OCI-LY7 (cell line): ENCODE measurements at places on chromosomes 5 and 9.
A peak's percentile ranks its signal among the peaks of the same experiment; 100 is the strongest.

DNA sequence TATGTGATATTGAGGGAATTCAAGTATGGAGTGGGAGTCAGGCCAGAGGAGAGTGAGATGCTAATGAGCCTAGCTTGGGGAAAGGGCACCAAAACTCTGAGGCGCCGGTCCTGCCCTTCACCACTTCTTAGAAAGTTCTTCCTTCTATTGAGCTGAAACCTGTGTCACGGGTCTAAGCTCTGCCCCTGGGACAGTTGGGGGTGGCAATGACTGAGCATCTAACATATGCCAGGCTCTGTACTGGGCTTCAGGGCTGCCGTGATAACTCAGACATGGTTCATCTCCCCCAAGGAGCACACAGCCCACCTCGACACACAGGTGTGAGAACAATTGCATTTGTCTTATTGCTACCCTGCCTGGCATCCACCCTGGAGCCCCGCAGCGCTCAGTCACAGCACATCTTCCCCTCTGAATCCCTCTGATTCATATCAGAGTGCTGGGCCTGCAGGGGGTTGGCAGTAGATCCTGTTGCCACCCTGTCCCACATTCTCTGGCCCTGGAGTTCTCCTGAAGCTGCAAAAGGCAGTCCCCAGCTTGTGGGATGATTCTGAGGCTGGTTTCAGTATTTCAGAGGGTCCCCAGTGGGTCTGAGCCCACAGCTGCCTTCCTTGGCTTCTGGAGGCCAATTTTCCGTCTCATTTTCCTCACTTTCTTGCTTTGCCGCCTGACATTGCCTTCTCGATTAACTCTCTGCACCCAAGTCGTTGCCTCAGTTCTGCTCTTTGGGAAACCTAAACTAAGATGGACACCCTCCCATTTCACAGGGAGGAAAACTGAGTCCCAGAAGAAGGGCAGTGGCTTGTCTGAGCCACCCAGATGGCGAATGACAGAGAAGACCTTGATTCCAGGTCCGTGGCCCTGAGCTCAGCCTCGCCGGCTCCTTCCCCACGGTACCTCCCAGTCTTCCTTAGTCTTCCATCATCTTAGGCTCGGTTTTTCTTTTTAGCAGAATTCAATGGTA lies 42.5 kb downstream of the ALG2 start:
- DNase-seq = no peak

DNA sequence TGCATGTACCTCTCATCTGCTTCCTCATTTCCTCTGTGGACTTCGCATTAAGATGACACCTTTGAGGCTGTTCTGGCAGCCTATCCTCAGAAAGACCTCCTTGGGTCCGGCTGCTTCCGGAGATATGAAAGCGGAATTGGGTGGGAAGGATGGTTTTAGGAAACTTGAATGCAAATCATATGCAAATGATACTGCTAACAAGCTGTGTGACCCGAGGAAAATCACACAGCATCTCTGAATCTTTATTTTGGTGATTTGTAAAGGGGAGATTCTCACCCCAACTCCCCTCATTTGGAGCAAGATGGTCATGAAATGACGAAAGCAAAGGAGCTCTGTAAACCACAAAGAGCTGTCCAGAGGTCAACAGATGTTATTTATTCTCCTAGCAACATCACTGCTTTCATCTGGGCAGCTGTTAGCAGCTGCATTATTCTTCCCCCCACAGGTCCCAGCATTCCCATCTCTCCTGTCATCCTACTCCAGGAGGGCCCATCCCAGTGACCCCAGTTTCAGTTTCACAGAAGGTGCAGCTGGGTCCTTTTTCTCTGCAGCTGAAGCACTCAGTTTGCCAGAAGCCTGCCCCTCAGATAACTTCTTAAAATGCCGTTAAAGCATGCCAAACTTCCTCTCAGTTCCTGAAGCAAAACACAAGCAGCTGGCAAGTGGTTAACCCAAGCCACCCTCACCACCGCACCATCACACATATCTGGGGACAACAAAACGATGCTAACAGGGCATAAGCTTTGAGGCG lies 269.5 kb downstream of the SEC61B start:
- DNase-seq = no peak

GRCh38 chr5:134003817-134004625 lies 754 bp downstream of the VDAC1 start:
- DNase-seq = peak; percentile 65

- no peak for DNase-seq
Observed at GRCh38 chr5:1702318-1702717, 97.3 kb downstream of the MRPL36 start.

DNA sequence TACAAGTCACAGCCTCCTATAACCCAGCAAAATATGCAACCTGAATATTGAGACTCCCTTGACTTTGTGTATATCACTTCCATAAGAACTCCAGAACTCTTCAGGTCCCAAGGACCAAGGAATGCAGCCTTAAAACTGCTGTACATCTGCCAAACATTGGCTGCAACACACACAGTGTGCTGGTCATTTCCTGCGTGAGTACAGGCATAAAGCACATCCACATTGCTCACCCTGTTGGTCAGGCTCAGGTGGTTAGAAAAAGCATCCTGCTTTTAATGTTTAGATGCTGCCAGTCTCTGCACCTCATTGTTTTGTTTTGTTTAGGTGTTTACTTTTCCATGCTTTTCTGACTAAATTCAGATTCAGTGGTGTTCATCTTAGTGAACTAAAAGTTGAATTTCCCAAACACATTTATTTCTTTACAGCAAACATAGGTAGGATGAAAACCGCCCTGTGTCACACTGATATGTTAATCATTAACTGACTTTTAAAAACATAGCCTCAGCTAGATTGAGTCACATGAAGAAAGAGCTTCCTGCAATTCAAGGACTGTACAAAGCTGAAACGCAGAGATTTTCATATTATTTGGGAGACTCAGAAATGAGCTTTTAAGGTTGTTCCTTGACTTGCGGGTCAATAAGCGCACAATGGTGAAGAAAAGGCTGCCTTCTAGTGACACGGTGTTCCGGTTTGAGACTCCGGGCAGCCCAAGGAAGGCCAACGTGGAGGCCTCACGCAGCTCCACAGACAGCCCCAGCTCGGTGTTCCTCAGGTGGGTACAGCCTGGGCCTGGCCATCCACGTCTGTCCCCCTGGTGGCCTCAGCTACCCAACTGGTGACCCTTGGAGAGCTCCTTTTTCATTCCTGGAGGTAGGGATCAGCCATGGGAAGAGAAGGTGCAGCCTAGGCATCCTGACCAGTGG lies 52.2 kb upstream of the GRAMD2B start:
- no peak for DNase-seq

- DNase-seq = no peak
Observed at GRCh38 chr5:5572976-5573797, 150.7 kb downstream of the ICE1 start.

DNA sequence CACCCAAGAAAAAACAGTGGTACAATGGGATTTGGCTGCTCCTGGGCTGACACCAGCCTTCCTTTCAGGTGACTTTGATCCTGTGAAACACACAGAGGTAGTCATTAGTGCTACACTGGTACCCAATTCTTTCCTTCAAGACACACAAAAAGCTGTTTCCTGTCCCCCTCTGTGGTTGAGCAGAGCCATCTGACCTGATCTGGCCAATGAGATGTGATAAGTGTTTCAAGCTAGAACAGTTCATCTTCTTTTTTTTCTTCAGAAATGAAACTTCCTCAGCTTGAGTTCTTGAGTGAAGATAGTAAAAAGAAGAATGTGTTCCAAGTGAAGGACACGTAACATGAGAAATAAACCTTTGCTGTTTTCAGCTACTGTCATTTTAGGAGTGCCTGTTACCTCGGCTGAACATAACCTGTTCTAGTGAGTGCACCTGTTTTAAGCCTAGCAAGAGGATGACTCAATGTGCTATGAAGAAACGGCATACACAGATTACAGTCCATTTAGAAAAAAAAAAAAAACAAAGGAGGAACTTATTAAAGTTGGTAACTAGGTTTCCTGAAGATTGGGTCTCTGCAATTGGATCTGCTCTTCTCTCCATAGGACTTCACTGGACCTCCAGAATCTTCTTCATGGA lies 287.8 kb downstream of the GAS1 start:
- DNase-seq = no peak

DNA sequence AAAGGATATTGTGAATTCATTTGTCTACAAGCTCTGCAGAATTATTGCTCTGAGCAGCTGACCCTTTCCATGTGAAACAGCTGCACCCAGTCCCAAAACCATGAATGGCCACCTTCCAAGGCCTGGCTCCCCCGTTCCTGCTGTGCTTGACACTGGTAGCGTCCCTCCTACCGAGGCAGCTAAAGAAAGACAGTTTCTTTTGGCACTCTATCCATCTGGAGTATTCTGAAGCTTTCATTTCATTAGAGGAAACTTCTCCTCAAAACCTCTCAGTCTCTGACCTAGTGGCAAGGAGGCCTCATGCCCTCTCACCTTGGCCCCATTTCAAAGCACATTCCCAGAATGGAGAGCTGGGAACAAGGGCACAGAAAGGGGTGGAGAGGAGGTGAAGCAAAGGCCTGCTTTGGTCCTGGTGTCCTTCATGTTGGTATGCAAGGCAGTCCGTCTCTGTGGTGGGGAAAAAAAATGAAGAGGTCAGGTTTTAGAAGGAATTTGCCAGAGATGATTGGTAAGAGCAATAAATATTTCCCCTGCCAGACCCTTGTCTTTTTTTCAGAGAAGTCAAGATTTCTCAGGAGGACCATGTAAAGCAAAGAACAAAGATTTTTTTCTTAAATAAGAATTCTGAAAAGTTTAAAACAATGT lies 232.0 kb downstream of the RFK start:
- no peak for DNase-seq

DNA sequence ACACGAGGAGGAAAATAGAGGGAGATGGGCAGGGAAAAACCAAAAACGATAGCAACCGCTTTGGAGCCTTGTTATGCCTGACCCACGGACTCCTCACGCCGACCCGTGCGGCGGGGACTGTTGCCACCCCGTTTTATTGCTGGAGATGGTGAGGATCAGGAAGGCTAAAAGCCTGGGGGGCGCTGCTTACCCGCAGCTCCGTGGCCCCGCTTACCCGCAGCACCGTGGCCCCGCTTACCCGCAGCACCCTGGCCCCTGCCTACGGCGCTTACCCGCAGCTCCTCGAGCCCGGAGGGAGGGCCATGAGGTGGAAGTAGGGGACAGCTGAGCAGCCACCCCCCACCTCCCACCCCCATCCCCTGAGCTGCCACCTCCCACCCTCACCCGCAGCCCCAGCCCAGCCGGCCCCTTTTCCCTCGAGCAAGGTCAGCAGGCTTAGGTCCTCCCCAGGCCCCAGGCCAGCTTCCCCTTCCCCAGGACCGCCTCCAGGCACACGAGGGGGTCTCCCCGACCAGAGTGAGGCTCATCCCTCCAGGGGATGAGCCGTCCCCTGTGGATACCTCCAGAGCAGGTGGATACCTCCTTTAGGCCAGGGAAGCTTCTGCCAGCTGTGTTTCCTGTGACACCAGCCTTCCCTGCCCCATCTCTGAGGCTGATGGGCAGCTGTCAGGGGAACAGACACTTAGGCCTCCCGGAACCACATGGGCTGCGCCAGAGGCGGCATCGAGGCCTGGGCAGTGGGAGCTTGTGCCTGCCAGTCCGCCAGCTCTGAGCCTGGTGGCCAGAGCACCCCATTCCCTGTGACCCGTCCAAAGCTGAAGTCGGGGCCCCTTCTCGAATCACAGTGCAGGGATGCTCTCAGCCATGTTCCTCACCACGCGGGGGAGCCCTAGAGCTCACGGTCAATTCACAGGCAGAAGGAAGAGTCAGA lies 92.3 kb downstream of the LMX1B start:
- peak; percentile 63 for DNase-seq

DNA sequence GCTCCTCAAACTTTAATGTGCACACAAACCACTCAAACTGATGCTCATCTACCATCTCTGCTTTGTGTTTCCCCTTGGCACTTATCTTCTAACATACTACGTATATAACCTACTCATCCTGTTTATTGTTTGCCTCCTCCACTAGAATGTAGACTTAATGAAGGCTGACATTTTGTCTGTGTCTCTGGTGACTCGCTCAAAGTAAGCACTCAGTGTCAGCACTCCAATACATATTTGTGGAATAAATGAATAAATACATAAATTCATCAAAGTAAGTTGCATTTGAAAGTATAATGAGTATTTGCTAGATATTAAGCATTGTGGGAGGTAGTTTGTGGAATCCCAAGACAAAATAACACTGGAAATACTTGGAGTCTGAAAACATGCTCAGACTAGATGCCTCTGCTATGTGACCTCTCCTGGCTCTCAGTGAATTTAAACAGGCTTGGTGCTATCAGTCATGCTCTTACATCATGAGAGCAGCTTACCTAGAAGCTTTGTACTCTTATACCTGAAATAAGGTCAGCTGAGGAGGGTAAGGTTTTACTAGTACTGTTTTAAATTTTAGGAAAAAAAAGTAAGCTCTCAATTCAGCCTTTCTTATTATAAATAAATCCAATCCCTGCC lies 37.0 kb upstream of the RANBP6 start:
- DNase-seq = peak; percentile 13
